Bronchial epithelial cell (primary cell): ENCODE measurements at places on chromosomes 16 and 17. TPM values are rescaled to one million over a fixed set of nuclear protein-coding genes. Genes with fewer than 3 reads are reported as not detected.

The KRTAP4-1 gene
- not detected in 2 replicates for total RNA-seq

DNA sequence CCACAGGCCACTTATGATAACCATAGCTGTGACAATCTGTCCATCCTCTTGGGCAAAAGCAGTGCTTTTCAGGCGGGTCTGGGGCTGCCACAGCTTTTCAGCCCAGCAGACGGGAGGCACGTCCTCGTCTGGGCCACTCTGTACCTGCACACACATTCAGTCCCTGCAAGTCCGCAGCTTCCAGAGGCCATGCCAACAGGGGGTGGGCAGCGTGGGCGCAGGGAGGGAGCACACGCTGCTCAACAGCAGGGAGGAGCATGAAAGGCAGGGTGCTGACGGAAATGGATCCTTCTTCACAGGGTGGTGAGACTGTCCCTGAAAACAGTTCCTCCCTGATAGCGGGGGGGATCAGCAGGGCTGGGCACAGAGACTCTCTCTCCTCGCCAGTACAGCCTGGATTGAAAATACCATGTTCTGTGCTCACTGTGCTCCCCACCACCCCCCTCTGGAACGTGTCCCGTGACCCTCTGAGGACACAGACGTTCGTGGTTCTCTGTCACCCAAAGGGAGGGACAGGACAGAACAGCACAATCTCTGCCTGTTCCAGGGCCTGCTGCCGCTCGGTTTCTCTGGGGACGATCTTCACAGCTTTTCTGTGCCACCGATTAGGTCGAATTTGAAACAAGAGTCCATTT lies 41.7 kb downstream of the PEMT start:
- DNase-seq = no peak

GRCh38 chr17:31808521-31809050 lies 50.5 kb downstream of the COPRS start:
- DNase-seq = no peak

The KRTAP4-12 gene
- not detected in 2 replicates for total RNA-seq

The SSTR5 gene
- total RNA-seq = not detected in 2 replicates

DNA sequence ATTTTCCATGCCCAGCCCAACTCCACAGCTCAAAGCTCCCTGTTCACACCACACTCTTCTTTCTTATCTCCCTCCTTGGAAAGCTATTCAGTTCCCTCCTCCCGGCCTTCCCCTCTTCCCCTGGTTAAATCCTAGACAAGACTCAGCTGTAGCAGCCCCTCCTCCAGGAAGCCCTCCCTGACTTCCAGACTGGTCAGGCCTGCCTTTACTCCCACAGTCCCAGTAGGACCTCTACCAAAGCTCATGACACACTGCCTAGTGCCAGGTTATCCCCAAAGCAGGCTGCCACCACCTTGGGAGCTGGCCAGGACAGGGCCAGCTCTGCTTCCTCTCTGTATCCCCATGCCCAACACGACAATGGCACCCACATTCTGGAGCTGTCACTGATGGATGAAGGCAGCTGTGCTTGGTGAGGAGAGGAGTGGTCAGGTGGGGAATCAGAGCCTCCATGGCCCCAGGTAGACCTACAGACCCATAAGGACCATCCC lies 50.0 kb downstream of the BEAN1 start:
- no peak for DNase-seq

The CCDC144A gene
- 2.1 and 3.8 TPM in 2 replicates for total RNA-seq

GRCh38 chr17:2406903-2407790 lies 6.3 kb upstream of the MNT start:
- DNase-seq = peak; percentile 99

DNA sequence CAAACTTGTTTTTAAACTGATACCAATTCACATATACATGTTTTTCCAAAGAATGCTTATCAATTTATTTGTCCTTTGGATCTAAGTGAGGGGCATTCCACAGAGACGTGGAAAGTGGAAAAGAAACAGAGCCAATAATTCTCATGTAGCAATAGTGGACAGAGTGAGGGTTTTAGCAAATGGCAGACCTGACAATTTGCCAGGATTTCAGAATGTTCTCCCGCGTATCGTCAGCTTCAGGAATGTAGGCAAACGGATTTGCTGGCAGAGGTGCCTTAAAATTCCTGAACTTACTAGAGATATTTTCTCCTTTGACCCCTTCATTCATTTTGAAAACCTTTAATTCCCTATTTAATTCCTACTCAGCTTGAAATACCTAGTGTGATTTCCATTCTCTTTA lies 193.4 kb upstream of the CPHXL start:
- DNase-seq = no peak

DNA sequence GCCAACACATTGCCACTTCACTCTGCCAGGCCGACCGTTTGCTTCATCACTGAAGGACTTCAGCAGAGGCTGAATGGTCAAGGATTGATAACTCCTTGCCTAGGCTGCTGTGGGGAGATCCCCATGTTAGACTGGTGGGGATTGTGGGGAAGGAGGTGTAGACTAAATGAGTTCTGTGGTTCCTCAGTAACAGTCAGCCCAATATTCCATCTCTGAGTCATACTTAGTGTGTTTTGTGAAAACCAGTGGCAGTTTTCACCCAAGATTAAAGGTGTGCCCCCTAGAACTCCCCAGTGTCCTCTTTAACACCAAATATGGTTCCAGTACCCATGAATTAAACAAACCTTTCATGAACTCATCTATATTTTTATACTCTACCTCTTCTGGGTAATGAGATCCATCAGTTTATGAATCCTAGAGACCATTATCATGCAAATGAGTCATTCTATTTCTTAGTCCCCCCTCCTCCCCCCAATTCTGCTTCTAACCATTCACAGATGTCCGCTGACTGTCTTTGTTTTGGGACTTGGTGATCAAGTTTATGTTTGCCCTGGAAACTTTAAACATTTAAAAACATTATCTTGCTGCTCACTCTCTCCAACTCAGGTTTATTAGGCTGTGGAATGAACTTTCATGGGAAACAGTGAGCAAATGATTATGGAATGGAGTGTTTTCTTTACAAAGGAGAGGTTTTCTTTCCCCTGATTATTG lies 66.8 kb upstream of the GAS7 start:
- DNase-seq = no peak

DNA sequence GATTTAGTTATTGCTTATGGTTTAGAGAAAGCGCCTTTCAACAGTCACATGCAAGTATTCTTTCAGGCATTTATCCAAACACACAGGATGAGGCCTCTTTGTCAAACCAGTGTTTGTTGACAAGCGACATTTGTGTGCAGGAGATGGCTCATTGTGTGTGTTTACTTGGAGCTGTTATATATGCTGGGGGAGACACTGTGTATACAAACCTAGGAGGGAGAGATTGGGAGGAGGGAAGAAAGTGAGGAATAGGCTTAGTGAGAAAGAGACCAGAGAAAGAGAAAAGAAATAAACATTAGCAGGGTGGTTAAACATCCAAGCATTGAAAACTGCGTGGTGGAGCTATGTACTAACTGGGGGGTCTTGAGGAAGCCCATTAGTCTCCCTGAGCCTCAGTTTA lies 437.6 kb downstream of the MAF start:
- no peak for DNase-seq

DNA sequence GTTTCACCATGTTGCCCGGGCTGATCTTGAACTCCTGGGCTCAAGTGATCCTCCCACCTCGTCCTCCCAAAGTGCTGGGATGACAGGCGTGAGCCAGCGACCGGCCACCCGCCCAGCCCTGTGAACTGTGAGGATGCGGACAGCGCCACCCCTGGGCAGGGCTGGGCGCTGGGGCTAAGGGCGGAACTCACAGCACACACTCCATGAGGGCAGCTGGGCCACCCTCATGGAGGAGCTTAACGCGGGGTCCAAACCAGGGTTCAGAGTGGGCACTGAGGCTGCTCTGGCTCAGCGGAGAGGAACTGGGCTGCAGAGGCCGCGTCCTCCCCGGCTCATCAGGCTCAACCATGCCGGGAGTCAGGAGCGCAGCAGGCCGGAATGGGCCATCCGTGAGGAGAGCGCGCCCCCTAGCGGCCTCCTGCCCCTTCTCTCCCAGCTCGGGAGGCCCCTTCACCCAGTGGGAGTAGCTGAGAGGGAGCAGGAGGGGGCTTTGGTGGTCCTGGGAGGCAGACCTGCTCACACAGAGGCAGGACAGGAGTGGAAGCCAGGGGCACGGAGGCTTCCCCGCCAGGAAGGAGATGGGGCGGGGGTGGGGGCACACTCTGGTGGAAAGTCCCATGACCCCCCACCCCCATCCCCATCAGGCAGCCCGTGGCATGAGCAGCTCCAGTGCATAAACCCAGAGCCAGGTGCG lies 13.8 kb downstream of the CORO7 start:
- DNase-seq = peak; percentile 29

The ITFG1 gene
- total RNA-seq = 47.4 and 53.0 TPM in 2 replicates

- DNase-seq = peak; percentile 70
These were observed 868 bp downstream of the MED13 start for GRCh38 chr17:62064029-62064790.

DNA sequence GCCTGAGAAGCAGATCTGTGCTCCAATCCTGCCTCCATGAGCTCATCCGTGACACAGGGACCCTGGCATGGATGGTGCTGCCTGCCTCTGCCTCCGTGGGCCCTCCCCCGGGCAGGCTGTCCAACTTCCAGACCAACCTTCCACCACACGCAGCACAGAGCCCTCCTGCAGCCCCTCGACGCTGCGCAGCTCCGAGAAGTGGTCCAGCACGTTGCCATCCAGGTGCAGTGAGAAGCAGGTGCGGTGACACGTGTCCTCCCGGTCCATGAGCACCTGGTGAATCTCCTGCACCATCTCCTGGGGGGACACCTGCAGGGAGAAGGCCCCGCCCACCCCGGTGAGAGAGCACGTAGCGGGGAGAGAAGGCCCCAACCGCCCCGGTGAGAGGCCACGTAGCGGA lies 8.4 kb downstream of the CLUH start:
- DNase-seq = no peak

DNA sequence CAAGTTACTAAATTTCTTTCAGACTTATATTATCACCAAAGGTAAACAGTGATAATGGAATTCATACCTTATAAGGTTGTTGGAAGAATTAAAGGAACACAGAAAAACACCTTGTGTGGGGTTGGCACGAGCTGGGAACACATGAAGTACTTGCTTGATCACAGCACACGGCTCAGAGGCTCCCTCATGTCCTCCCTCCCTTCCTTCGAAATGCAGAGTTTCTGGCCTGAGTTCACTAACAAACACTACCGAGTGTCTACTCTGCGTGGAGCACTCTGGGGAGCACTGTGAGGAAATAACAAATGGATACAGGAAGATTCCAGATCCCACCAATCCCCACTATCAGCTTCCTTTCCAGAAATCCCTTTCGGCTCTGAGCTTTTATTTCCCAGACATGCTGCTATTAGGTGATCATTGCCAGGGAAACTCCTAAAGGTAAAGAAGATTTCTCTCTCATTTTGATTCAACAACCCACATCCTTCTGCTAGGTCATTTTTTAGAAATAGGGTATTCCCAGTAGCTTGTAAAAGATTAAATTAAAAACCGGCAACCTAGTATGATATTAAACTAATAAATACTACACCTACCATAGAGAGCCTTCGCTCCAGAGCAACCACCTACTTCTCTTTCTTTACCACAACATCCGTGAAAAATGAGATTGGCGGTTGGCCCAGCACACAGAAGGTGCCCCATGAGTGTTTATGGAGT lies 6.1 kb upstream of the HNF1B start:
- no peak for DNase-seq

DNA sequence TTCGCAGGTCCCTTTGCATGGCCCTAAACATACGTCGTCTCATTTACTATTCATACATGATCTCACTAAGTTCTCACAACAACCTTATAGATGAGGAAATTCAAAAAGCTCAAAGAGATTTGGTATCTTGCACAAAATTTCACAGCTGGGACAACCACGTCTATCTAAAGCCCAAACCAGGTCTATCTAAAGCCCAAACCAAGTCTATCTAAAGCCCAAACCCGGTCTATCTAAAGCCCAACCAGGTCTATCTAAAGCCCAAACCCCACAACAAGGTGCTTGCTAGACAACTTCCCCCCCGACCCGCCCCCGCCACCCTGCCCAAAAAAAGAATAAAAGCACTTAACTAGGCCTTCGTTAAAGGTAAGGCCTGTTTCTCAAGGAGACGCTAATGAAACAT lies 174.9 kb downstream of the VPS53 start:
- no peak for DNase-seq

DNA sequence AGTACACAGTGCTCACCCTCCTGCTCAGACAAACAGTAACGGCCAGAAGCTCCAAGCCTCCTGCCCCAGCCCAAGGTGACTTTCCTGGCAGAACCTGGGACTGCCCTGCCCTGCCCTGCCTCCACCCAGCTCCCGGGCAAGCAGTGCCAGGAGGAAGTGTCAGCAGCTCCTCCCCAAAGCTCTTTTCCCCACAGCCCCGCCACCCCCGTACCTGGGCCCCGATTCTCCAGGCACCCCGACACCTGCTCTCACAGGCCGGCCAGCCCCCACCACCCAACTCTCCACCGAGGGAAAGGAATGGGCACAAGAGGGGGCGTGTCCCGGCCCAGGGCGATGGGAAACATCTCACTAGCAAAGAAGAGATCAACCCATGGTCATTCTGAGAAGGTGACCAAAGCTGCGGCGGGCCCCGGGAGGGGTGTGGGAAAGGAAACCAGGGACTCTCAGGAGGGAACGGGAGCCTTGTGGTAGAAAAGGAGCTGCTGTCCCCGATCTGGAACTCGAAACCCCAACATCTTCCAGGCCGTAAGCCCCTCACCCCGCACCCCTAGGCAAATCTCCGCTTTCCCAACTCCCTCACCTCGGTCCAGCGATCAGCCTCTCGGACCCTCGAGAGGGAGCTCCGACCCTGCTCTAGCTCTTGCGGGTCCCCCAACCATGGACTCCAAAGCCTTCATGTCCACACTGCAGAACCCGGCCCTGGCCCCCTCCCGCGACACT lies 1.2 kb downstream of the BCAR1 start:
- no peak for DNase-seq

The SYCE1L gene
- total RNA-seq = 0.38 TPM in 1 of 2 replicates, not detected in the other

The CES3 gene
- 1.6 and 6.3 TPM in 2 replicates for total RNA-seq

The DNAI2 gene
- not detected in 2 replicates for total RNA-seq

DNA sequence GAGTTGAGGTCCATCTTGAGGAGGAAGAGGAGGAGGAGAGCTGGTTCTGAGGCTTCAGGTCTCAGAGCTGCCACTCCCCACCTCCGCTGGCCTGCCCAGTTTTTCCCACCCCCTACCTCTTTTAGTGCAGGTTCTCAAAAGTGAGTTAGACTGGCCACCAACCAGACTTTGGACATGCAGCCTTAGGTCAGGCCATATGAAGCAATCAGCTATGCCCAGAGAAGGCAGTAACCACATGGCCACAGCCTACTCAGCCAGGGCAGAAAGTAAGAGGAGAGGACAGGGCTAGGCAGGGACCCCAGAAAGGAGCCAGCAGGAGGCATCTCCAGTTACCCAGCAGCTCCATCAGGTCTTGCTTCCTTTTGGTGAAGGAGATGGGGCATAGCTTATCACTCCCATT lies 9.0 kb downstream of the MYO15A start:
- no peak for DNase-seq

- DNase-seq = peak; percentile 6
These were observed 156.4 kb upstream of the CCL2 start for GRCh38 chr17:34098699-34099098.

- DNase-seq = no peak
These were observed 55.9 kb upstream of the CLEC18B start for GRCh38 chr16:74477226-74477625.
